GM13977 (cell line): ENCODE measurements at places on chromosomes 6 and 20.

DNA sequence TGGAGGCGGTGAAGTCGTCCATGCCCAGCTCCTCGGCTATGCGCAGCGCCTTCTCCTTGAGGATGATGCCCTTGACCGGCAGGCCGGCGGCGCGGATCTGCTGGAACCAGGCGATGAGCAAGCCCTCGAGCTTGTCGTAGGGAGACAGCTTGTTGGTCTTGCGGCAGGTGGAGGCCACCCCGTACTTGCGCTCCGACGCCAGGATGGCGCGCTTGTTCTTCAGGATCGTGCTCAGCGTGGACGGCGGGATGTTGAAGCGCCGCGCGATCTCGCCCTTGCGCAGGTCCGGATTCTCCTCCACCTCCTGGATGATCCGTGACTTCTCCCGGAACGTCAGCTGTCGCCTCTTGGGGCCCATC, 435 bp downstream of the CENPB start:
- peak; percentile 70 for DNase-seq

GRCh38 chr6:56046576-56046975, 171.2 kb upstream of the BMP5 start:
- DNase-seq, result no peak

DNA sequence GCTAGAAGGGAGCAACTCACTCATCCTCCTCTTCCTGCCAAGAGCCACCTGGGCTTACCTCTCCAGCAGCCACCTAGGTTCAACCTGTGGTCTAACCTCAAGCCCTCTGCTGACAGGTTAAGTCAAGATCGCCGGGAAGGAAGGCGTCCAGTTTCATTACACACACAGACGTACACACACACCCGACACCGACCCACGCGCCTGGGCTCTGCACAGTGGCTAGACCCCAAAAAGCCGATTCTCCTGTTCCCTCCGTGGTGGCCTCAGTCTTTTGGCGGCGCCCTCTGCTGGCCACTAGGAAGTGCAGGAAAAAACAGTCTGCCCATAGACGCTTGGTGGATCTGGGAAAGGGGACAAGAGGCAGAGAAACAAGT, 52.8 kb downstream of the MRPL14 start:
- DNase-seq, result peak; percentile 91

DNA sequence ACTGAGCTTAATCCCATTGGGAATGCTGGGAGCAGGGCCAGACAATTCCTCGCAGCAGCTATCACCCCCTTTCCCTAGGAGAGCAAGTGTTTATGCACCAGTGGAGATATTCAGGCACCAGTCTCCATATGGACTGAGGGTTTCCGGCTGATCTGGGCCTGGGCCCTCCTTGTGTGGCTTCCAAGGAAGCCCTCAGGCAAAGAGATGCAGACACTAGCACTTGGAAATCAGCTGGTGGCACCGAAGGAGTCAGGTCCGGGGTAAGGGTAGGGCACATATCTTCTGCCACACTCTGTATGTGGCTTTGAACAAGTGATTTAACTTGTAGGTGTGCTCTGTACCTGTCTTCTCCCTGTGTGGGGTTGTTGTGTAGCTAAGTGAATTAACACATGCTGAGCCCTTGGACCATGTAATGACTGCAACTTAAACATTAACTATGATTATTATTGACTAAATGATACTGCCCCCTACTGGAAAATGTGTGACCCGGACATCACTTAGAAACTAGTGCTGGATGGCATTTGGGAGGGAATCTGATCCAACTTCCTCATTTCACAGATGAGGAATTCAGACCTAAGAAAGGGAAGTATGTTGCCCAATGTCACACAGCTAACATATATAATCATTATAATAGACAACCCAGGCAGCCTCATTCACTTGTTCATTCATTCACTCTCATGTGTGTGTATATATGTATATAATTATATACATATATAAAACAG, 19.3 kb upstream of the WFDC2 start:
- peak; percentile 43 for DNase-seq

DNA sequence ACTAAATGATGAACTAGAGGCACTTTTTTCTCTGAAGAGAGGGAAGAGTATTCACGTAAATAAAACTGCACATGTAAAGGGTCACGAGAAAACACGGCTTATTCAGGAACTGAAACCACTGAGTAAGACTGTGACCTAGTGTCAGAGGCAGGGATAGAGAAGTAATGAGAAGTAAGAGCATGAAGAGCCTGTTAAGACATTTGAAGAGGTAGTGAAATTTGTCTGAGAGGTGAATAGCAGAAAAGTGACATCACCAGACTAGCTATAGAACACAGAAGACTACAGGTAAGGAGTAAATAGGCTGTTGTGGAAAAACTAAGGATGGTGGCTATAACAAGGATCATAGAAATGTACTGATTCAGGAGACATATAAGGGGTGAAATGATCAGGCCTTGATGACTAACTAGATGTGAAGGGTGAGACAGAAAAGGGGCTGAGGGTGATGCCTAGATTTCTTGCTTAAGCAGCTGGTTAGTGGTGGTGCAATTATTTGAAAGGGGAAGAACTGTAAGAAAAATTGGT, 76.8 kb downstream of the REV3L start:
- peak; percentile 60 for DNase-seq

- no peak for DNase-seq
Measured at GRCh38 chr6:51842804-51843378, 244.5 kb downstream of the PKHD1 start.

GRCh38 chr6:161745594-161746141, 471.8 kb upstream of the AGPAT4 start:
- DNase-seq, result no peak

DNA sequence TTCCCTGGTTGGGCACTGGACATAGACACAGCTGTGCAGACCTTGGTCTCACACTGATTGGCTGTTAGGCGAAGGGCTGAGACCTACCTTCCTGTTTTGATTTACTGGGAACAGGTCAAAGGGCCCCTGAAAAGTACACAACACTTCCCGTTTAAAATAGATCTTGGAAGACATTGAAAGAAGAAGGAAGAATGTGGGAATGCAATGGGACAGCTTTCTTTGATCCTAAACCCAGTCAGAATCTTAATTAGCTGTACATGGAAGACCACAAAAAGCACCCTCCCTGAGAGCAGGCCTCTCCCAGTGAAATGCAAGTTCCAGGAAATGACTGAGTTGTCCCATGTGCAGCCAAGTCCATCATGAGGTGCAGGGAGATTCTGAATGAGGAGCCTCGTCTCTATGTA, 83.6 kb upstream of the EXOC2 start:
- DNase-seq, result no peak

GRCh38 chr20:8065691-8066090, 46.1 kb upstream of the TMX4 start:
- DNase-seq, result no peak

DNA sequence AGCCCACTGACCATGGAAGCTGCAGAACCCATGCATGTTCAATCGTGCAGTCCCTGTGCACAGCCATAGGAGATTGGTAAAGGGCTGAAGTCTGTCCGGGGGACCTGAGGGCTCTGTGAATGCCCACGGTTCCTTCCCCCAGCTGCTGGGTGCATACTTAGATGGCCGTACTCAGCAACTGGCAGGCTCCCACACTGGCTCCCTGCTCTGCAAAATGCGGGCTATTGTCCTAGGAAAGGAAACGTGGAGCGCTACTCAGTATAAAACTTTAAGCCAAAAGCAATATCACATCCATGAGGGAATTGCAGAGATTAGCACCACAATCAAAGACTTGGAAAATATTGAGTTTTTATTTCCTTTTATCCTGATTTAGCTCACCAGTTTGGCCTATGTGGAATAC, 202.0 kb downstream of the WDR27 start:
- no peak for DNase-seq

DNA sequence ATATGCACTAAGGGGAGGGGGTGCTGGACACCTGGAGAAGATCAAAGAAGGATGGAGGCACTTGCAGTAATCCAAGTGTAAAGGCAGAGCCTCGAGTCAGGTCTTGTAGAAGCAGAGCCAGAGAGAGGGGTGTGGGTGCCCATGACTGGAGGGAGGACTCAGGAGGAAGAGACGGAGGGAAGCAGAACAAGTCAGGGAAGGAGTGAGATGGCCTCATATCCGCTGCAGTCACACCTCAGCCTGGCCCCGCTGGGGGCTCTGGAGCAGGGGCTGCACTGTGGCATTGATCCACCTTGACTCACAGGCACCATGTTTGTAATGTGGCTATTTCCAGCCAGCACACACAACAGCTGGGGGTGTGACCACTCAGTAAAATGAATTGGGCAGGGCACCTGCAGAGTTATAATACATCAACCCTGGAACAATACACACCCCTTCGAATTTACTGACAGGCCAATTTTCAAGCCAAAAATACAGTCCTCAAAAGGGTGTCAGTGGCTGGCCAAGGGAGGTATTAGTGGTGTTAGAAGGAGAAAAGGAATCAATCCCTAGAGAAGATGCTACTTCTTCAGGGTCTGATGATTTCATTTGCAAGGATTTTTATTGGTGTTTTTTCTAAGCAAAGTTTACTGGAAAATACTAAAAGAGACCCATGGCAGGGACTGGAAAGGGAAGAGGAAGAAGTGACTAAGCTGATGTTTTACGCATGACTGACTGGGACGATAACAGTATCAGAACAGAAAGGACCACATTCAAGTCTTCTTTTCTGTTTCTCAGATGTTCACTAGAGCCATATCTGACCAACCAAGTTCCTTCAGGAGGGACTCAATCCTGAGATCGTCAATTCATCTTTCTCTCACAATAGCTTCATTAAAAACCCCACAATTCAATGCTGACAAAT, 18.9 kb upstream of the NXT1 start:
- no peak for DNase-seq

GRCh38 chr6:127462376-127462775, 3.2 kb upstream of the KIAA0408 start:
- DNase-seq, result no peak
